ENCODE measurements at places on chromosomes 11 and 22.

DNA sequence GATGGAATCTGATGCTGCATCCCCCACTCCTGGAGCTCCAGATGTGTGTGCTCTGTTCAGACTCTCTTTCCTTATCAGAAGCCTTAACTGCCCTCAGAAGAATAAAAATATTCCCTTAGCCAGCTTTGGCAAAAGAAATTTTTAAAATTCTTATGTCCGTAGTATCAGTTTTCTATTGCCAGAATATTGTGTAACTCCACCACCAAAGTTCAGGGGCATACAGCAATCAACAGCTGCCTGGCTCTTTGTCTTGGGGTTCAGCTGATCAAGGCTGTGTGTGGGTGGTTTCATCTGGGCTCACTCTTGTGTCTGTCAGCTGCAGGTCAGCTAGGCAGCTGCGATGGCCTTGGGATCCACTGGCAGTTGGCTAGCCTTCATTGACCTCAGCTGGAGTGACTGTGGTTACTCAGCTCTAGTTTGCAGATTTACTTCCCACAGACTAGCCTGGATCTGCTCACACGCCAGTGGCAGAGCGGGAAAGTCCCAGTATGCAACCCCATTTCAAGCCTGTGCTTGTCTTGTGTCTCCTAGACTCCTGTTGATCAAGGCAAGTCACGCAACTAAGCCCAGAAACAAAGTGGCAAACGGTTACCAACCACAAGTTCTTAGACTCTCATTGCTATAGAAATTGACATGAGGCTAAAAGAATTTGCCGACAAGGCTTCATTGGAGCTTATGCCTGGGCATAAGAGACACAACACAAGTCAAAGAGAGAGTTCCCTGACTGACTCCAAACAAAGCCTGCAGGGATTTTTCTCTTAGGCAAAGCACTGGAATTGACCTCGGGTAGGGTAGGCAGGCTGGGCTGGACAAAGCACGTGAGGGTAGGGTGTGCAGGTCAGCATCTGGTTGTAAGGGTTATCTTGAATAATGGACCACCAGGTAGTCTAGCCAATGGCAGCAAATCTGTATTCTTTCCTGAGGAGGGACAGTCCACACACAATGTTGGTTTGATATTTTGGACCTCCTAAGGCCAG is 7.5 kb downstream of the TMEM138 start:
- DNase-seq: no peak

DNA sequence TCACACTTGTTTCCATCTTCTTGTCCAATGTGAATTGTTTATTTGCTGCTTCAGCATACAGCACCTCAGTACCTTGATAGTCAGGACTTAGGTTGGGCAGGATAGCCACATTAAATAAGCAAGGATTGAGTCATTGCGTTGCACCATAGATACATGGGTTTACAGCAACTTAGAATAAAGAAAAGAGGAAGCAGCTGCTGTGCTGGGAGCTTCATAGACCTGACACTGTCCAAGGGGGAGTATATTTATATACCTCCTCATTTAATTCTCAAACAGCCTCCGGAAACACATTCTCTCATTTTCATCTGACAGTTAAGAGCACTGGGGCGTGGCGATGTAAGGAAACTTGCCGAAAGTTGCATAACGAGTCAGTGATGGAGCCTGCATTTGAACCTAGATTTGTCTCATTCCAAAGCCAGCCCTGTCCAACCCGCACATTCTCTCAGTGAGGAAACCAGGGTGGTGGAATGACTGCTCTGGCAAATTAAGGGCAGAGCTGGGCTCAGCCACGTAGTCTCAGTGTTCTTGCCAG is 42.2 kb downstream of the UBASH3B start:
- peak; percentile 79 for DNase-seq

DNA sequence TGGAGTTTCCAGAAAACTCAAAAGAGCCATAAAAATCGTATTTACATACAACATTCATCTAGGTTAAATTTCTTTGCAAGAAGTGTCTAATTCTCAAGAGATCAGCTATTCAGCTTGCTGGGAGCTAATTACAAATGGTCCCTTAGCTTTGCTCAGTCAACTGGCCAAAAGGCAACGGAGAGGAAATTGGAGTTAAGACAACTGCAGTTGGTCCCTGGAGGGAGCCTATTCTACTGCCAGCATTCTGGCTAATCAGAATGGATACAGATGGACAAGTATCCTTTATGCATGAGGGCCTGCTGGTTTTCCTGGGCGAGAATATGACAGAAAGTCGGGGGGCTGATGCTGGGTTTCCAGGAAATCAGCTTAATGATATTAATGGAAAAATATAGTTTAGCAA is 45.5 kb downstream of the KCNJ1 start:
- DNase-seq: no peak

DNA sequence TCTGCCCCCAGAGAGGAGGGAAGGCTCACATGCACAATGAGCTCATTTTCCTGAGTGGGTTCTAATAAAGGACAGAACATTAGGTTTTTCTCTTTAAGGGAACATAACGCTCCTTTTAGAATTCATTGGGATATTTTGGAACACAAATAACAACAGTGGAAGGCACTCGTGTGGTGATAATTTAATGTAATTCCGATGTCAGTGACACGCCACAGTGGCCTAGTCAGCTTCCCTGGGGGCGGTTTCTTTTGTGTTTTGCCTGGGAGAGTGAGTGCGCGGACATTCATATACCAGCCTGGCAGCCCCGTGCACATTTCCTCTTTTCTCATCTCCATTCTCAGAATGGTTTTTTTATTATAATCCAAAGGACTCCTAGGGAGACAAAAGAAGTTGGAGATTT is 41.1 kb downstream of the SEZ6L start:
- DNase-seq: no peak

DNA sequence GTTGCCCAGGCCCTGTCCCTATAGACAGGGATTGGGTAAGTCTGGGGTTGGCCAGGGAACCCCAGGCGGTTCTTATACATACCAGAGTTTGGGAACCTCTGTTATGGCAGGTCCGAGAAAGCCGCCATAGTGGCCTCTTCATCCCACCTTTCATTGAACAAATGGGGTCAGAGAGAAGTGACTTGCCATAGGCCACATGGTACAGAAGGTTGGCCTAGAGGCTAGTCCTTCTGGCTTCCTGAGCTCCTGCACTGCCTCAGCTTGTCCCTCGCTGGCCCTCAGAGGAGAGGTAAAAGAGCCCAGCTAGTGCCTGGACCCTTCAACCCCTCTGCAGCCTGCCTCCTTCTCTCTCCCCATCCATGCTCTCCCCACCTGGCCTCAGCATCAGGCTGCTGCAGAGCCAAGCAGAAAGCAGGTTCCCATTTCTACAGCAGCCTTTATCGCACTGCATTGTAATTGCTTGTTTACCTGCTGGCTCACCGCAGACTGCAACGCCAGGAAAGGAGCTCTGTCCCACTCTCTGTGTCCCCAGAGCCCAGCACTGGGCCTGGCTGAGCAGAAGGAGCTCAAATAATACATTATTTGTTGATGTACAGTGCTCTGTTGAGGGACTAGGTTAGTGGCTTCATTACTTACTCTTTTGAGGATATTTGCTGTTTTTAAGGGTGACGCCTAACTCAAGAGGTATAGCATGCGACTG is 103.6 kb downstream of the TRIM29 start:
- no peak for DNase-seq

- peak; percentile 55 for DNase-seq
Observed at GRCh38 chr11:29200791-29201562, 815.9 kb downstream of the KCNA4 start.
